Uterus (tissue), 4 donors: ENCODE measurements at places on chromosomes 4 and X.

DNA sequence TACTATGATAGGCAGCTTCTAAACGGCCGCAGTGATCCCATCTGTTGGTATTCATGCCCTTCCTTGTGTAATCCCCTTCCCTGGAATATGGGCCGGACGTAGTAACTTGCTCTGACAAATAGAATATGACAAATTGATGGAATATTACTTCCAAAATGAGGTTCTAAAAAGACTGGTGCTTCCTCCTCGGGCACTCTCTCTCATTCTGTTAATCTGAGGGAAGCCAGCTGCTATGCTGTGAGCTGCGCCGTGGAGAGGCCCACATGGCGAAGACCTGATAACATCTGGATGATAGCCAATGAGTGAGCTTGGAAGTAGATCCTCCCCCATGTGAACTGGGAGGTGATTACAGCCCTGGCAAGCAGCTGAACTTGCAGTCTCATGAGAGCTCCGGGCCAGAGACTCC is 27.2 kb upstream of the SLC25A4 start:
- DNase-seq, result peak; percentile 72

DNA sequence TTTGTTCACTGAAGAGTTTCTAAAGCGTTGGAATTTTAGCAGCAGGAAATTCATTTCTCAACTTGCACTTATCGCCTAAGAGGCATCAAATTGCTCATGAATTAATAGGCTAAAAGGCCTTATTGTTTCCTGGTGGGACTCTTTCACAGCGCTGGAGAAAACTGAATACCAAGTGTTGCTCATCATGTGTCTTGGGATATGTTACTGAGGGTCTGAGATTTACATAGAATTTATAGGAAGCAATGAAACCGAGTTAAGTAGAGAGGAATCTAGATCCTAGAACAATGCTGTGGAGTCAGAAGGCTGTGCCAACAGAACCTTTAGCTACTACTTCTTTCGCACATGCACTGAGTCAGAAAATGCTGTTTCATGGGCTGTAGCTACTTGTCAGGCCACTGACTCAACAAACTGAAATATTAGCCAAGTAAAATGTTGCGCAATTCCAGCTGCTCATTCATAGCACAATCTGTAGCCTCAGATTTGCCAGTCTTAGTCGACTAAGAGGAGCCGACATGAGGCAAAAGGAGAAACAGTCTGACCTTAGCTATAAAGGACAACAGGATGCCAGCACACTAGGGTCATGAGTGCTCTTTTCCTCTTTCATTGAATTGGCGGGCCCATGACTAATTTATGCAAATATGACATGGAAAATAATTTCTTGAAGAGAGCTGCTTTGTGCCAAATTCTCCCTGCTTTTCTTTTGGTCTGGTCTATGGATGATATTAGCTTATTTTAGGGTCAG is 35.9 kb upstream of the CXCL8 start:
- DNase-seq, result peak; percentile 60

- no peak for DNase-seq
These were observed 55.5 kb downstream of the SMIM20 start for GRCh38 chr4:25969374-25970155.

- DNase-seq, result no peak
These were observed 6.7 kb downstream of the NUP62CL start for GRCh38 chrX:107199491-107199890.

DNA sequence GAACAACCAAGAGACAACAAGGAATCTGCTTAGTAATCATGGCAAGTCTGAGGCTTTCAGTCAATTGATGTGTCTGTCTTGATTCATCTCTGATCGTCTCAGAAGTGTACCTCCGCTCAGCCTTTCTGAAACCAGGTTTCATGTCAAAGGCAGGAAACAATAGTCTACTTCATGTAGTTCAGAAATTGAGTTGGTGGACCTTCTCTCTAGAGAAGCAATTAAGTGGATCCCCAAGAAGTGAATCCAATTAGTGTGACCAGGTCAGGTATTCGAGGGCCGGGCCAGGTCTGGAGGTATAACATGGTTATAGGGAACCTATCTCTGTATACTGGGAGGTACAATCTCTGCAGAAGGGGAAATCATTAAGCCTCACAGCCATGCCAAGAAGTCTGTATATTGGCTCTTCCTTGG is 32.0 kb downstream of the DAPP1 start:
- DNase-seq, result no peak

GRCh38 chr4:17142232-17142711 is 243.8 kb upstream of the LDB2 start:
- DNase-seq, result no peak

GRCh38 chr4:39348371-39349315 is 17.5 kb downstream of the RFC1 start:
- no peak for DNase-seq
